ENCODE measurements at places on chromosomes 4 and X.

- DNase-seq = peak; percentile 8
Measured at GRCh38 chrX:125204681-125205132, 115.0 kb upstream of the TEX13C start.

- DNase-seq = no peak
Measured at GRCh38 chr4:76802236-76803021, 95.5 kb downstream of the SOWAHB start.

DNA sequence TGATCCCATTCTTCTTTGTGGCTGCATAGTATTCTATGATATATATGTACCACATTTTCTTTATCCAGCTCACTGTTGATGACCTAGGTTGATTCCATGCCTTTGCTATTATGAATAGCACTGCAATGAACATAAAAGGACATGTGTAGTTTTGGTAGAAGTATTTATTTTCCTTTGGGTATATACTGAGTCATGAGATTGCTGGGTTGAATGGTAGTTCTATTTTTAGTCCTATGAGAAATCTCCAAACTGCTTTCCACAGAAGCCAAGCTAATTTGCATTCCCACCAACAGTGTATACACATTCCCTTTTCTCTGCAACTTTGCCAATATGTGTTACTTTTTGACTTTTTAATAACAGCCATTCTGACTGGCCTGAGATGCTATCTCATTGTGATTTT is 278.3 kb downstream of the PCDH18 start:
- DNase-seq = no peak

DNA sequence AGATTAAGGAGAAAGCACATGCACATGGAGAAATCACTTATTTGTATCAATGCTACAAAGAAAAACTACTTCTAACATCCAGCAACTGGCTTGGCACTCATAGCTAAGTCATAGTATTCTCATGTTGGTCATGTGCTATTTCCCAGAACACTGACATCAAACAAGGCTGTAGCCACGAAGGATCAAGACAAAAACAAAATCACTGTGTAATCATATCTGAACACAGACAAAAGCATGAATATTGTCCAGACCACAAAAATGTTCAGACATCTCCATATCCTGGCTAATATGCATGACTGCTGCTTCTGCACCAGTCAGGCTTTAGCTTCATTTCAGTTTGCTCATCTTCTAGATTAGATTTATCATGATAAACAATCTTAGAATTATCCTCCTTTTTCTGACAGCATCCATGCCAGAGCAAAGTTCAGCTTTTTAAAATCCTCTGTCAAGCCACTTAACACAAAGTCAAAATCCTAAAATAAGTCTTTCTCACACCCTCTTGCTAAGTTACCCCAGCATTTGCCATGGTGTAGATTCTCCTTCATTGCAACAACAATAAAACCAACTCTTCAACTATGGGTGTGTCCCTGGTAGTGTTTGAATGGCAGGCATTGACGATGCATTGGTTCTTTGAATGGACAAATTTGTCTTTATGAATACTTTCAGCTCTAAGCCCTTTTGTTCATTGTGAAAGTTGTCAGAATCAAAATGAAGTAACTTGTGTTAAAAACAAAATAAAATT is 39.1 kb upstream of the NPFFR2 start:
- DNase-seq = no peak

DNA sequence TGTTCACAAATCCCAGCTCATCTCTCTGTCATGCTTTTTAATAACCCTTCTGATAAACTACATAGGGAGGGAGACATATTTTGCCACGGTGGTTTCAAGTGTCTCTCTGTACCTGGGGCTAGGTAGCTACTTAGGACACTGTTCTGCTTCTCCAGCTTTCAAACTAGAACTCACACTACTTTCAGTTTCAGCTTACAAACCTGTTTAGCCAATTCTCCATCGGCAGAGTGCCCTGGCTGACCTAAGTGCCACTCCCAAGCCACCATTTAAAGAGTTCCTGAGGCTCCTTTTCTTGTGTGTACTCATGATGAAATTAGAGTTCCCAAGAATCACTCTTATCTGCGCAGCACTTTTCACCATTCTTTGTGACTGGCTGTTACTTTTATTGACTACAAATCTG is 899.2 kb downstream of the FAT4 start:
- no peak for DNase-seq

- no peak for DNase-seq
Measured at GRCh38 chr4:33037464-33037863, 2317.3 kb downstream of the PCDH7 start.
